ENCODE measurements at places on chromosomes 6 and 20.

DNA sequence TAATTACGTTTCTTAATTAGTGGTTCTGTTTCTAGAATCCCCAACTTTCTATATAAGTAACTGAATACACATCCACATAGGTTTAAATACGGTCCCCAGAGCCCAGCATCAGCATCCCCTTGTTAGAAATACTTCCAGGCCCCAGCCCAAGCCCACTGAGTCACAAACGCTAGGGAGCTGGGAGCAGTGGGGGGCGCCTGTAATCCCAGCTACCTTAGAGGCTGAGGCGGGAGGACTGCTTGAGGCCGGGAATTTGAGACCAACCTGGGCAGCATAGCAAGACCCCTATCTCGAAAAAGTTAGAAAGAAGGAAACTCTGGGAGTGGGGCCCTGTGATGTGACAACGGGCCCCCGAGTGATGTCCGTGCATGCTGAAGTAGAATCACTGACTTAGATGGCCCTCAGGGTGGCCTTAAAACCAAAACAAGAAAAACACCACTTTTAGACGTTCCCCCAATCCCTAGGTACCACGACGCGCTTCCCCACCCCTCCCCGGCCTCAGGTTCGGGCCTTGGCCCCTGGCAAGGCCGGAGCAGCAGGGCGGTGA is 1.3 kb upstream of the PPP1R3G start:
- no peak for DNase-seq

DNA sequence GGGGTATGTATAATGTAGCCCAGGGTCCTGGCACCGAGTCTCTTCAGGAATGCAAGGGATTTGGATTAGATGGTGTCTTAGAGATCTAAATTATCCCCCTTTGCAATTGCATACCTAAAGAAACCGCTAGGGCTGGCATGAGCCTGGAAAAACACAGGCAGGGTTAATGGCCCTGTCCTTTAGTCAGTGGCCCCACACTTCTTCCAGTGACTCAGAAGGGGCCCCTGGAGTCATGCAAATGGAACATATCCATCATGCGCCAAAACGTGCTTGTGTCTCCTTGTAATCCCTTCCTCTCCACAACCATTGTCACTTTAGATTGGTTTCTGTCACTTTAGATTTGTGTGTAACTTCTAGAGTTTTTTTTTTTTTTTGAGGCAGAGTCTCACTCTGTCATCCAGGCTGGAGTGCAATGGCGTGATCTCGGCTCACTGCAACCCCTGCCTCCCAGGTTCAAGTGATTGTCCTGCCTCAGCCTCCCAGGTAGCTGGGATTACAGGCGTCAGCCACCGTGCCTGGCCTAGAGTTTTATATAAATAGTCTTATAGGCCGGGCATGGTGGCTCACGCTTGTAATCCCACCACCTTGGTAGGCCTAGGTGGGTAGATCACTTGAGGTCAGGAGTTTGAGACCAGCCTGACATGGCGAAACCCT is 8.7 kb upstream of the MYBL2 start:
- peak; percentile 46 for DNase-seq

DNA sequence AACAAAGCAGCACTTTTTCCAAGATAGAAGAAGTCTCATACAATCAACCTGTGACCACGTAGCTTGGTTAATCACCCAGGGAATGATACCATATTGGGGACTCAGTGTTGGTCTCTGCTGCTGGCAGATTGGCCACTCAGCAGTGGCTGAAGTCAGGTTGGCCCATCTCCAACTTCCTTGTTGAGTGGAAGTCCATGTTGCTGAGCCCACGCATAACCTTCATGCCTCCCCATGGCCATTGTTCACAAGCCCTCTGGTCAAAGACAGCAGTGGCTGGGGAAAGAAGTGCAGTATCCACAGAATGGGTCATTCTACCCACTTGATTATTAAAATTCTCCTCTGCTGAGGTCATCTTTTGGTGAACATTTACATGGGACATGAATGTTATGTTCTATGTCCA is 38.5 kb downstream of the PKIB start:
- DNase-seq, result no peak

DNA sequence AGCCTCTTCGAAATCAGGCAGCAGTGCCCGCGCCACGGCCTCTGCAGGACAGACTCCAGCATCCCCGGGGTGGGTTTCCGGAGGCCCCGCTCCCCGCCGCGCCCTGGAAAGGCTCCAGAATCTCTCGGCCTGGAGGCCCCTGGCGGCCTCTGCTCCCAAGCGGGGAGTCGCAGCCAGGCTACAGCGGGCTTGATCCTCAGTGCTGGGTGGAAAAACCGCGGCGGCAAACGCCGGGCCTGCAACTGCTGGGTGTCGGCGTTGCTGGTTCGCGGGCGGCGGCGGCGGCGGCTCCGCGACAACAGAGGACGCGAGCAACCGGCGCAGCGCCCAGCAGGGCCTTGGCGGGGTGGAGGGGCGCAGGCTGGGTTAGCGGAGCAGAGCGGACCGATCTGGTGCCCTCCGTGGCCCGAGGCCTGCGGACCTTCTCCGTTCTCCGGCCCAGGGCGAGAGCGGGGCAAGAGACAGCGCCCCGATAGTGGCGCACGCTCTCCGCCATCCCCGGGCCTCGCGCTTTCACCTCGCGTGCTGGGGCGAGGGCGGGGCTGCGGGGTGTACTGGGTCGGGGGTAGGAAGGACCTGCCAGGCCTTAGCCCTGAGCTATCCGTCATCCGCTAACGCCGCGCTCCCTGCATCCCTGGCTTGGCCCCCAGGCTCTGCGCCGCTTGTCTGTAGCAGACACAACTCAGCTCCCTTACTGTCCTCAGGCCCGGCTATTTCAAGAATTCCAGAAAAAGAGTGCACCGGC is 3.4 kb upstream of the ZNF292 start:
- DNase-seq, result no peak

DNA sequence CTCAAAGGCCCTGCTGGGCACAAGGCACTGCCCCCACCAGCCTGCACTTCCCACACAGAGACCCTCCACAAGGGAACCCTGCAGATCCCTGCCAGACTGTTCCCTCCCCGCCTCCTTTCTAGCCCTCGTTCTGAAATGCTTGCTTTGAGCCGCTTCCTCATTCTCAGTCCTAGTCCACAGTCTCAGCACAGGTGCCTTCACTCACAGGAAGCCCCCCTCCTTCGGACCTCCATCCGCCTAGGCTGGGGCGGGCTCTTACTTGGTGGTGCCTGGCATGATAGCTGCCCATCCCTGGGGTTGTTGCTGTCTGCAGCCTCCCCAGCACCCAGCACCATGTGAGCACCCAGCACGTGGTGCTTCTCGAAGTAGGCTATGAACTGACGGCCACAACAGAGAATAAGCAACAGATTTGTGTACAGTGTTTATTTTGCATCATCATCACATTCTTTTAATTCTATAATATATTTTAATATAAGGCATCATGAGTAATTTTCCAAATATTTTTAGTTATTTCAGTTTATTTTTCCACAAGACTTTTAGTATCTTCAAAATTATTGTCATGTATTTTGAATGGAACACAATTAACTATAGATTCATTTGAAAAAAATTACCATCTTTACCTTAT is 12.3 kb downstream of the CST5 start:
- no peak for DNase-seq

GRCh38 chr6:170156448-170157375 is 134.2 kb downstream of the DLL1 start:
- DNase-seq, result no peak

DNA sequence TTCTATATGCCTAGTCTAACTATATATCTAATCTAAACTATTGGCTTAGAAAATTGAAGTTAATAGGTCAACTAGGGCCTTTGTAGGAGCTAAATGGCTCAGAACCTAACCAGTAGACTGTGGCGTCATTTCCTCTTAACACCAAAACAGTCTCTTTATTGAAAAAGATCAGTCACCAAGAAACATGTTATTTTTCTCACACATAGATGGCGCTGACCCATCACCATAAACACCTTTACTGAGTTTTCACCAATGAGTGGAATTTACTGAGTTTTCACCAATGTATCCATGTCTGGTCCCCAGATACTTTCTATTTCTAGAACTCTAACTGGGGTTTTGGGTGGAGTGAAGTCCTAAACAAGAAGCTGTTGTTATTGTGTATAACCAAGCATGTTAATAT is 636.0 kb downstream of the BCKDHB start:
- DNase-seq, result peak; percentile 33

DNA sequence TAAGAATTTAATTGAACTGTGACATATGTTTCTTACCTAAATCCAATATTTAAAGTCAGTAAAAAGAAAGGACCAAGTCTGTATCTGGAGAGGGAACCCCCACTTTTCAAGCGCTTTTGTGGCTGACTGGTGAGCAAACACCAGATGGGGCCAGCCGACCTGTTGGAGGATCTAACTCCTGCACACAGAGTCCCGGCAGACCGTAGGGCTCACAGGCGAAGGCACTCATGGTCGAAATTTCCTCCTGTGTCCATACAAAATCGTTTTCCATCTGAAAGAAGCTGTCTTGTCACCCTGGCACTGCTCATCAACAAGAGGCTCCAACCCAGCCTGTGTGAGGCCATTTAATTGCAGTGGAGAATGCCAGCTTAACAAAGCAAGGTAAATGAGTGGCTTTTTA is 94.0 kb downstream of the SCML4 start:
- DNase-seq, result no peak

GRCh38 chr6:113699239-113699638 is 157.9 kb upstream of the MARCKS start:
- DNase-seq, result no peak

GRCh38 chr6:5893295-5893694 is 113.4 kb downstream of the NRN1 start:
- no peak for DNase-seq

DNA sequence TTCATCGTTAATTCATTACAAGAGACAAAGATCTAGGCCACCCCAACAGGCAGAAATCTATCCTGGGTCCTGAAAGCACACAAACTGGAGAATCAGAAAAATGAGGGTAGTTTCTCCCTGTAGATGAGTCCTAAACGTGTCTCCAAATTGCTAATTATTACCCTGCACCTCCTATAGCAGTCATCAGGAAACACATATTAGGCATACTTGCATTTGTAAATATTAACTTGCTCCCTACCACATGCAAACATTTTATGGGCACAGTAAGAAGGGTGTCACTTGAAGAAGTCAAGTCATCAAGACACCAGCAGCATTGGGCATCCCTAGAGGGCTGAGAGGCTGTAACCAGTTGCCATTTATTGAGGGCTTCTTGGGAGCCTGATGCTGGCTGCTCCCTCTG is 17.9 kb upstream of the SIRPB1 start:
- DNase-seq, result peak; percentile 92

GRCh38 chr6:147040121-147040910 is 163.9 kb upstream of the STXBP5 start:
- no peak for DNase-seq

GRCh38 chr6:113860181-113860955 is 3.2 kb downstream of the MARCKS start:
- DNase-seq, result no peak

DNA sequence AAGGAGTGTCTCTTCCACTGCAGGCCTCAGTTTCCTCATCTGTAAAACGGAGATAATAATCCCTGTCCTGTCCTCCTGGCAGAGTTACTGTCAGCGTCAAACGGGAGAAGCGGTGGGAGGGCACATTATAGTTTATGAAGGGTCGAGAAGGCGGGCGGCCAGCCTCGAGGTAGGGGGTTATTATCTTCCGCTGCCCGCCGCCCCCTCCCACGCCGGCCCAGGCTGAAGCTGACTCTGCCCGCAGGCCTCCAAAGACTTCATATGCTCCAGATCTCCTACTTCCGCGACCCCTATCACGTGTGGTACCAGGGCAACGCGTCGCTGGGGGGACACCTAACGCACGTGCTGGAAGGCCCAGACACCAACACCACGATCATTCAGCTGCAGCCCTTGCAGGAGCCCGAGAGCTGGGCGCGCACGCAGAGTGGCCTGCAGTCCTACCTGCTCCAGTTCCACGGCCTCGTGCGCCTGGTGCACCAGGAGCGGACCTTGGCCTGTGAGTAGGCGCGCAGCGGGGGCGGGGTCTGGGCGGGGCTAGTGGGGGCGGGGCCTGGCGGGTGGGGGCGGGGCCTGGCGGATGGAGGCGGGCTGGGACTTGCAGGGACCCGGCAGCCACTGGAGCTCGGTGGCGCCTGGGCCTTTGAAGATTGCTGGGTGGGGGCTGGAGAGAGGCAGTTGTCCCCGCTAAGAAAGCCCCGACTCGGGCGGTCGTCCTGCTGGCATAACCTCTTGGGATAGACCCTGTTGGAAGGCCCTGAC is 2.8 kb downstream of the PROCR start:
- peak; percentile 38 for DNase-seq

GRCh38 chr20:35283441-35284266 is 918 bp downstream of the EIF6 start:
- no peak for DNase-seq

GRCh38 chr6:165671222-165671768 is 8.3 kb upstream of the PDE10A start:
- DNase-seq, result no peak

- DNase-seq, result no peak
Observed at GRCh38 chr20:46083101-46083500, 6.7 kb downstream of the NCOA5 start.

DNA sequence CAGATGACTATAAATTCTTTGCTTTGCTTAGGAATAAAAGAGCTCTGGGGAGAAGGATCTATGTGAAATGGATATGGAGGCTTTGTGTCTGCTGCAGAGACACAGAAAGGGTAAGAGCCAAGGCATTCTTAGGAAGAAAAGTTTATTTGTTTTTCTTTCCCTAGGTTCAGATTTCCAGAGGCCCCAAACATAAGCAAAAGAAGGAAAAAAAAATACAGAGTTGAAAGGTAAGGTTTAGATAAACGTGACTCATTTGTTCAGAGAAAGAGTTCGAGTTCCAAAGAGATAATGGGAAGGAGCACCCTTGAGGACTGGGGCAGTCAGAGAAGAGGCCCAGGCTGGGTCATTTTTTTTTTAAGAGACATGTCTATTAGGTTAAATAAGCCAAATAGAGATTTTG is 27.4 kb upstream of the BMP5 start:
- DNase-seq, result no peak

GRCh38 chr6:15522427-15522826 is 140.4 kb downstream of the DTNBP1 start:
- peak; percentile 90 for DNase-seq

DNA sequence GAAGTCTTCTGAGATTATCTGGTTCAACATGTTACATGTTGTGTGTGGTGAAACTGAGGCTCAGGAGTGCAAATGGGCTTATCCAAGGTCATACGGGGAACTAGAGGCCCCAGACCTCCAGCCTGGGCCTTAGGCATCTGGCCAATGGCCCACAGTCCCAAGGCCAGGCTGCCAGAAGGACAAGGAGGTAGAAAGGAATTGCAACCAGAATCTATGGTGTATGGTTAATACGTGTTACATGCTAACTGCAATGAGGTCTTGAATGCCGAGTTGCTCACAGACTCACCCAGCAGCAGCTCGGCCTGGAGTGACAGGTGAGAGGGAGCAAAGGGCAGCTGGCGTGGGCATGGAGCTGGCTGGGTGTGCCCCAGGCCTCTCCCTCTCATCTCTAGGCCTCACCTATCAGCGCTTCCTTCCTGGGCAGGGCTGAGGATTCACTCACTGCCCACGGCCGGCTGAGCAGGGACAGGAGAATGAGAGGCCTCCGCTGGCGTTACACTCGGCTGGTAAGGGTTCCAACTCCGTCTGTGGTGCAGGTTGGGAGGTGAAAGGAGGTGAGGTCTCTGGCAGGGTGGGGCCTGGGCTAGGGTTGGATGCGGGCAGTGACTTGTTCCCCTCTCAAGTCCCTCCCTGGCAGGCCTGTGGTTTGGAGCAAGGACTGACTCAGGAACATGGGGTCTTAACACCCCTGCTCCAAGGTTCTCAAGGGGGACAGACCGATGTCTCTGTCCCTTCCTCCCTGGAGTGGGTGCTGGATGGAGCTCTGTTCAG is at the start of gene TLDC2:
TSS of gene TLDC2 (plus strand) at position 437 of the 771 bp plus-strand sequence. CDS start at position 474, 37 bp downstream.
- peak; percentile 27 for DNase-seq

GRCh38 chr6:25267662-25268061 is 11.5 kb upstream of the CARMIL1 start:
- no peak for DNase-seq

- peak; percentile 66 for DNase-seq
Observed at GRCh38 chr20:44454306-44454963, 21.2 kb upstream of the TTPAL start.

- no peak for DNase-seq
Observed at GRCh38 chr6:140077827-140078560, 703.5 kb upstream of the CITED2 start.
